Posterior cingulate gyrus (tissue), 11 donors: ENCODE measurements at places on chromosomes 2 and 18.
A peak's percentile ranks its signal among the peaks of the same experiment; 100 is the strongest.

GRCh38 chr2:56130463-56131070 lies 53.2 kb upstream of the CCDC85A start:
- DNase-seq = peak; percentile 38

GRCh38 chr2:88560619-88561307 lies 66.5 kb downstream of the EIF2AK3 start:
- no peak for DNase-seq

DNA sequence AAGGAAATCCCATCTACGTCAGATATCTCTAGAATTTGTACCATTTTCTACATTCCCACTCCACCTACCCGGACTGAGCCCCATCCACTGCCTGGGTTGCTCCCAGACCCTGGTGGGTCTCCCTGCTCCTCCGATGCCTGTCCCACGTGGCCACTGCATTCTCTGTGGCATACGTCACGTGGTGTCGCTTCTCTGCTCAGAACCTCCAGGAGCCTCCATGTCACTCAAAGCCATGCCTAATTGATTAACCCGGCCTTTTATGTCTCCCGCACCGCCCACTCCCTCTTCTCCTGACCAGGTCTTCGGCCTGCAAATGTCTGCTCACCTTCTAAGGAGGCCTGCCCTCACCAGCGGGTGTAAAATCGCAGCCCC lies 176.6 kb downstream of the HDAC4 start:
- no peak for DNase-seq

DNA sequence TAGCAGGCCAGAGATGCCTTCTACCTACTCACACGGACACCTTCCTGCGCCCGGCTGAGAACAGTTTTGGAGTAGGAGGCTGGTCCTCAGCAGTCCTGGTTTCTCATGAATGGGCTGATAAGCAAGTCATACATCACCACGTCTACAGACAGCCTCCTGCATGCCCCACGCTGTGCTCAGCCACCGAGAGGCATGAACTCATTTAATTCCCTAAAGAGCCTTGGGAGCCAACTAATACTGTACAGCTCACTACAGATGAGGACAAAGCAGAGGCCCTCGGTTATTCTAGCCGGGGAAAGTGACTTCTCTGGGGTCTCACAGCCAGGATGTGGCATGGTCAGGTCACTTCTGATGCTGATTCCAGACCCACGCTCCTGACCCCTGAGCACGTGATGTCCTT lies 105.6 kb downstream of the TSHZ1 start:
- DNase-seq = no peak

GRCh38 chr18:74563999-74564398 lies 29.7 kb downstream of the CNDP1 start:
- no peak for DNase-seq

DNA sequence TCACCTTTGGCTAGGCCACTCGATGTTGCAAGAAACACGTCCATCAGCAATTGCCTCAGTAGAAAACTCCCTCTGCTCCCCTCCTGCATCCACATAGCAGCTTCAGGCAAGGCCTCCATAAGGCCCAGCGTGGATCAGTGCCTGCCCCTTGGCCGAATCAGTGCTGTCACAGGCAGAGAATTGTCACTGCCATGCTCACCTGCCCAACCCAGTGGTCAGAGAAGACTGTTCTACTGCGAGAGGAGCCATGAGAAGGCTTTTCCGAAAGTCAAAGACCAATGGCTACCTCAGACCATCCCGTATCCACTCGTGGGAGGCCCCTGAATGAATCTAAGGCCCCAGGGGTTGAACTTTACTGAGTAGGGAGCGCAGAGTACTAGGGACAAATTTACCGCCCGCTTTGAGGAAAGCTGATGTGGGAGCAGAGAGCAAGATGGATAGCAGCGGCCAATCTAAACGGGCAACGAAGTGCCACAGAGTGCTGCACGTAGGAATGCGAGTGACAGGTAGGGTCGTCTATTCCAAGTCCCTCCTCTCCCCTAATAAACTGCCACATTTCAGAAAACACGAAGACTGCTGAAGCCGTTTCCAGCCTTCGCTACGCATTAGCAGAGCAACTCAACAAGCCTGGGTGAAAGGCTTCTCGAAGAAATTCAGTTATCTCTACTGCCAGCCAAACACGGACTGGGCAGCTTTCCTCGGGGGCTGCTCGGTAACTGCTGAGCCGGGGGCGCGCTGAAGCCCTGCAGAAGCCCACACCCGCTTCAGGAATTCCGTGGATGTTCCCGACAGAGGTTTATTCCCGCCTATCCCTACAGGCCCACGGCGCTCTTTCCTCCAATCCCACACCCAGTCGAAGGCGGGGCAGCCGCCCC lies 968 bp upstream of the RALBP1 start:
- no peak for DNase-seq

DNA sequence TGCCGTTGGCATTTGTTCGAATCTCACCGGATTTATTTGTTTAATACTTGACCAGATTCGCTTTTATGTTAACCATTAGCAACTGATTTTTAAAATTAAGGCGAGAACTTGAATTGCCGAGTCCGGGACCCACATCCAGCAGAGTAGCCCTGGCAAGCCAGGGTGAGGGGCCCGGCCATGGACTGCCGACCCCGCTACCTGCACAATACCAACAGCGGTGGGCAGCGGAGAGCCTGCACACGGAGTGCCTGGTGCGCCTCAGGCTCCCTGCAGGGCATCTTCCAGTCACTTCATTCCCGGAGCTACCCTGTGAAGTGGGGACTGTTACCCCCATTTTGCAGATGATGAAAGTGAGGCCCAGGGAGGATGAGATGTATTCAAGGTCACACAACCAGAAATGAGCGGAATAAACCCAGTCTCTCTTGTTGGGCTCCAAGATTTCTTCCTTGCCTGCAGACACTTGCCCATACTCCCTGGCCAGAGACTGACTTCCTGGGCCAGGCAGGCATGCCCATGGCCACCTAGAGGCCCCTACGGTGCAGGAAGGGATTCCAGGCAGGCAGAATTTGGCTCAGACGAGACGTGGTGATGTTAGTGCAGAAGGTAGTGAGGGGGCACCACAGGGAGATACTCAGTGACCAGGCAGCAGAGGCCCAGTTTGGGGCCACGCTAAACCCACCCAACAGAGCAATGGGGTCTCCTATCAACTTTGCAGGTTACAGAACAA lies 2.9 kb downstream of the FBLN7 start:
- no peak for DNase-seq
